ENCODE measurements at places on chromosomes 5 and 9.
A peak's percentile ranks its signal among the peaks of the same experiment; 100 is the strongest.

DNA sequence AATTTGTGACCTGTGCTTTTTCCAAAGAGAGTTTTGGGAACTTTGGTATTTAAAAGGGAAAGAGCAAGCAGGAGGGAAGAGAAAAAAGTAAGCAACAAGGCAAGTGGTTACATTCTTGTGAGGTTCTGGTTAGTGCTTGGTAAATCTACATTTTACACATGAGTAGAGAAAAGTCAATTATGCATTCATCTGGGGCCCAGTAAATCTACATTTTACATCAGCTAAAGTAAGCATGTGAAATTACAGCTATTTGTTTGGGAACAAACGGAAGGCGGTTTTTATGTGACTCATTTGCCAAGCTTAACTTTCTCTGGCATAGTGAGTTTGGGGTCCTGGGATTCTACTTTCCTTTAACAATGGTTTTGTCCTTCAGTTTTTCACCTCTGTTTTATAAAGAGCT lies 102.2 kb downstream of the SNX18 start:
- DNase-seq: no peak

DNA sequence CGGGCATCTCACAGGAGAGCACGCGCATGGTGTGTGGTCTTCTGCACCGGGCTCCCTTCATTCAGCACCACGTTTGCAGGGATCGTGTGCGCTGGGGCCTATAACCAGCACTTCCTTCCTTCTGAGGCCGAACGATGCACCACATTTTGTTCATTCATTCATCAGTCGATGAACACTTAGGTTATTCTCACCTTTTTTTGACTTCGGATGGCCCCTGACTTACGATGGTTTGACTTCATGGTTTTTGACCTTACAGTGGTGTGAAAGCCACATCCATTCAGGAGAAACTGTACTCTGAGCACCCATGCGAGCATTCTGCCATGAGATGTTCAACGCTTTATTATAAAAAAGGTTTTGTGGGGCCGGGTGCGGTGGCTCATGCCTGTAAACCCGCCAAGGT lies 27.5 kb downstream of the TSPAN17 start:
- DNase-seq: no peak

GRCh38 chr5:124661317-124662141 lies 84.9 kb downstream of the ZNF608 start:
- DNase-seq: no peak

DNA sequence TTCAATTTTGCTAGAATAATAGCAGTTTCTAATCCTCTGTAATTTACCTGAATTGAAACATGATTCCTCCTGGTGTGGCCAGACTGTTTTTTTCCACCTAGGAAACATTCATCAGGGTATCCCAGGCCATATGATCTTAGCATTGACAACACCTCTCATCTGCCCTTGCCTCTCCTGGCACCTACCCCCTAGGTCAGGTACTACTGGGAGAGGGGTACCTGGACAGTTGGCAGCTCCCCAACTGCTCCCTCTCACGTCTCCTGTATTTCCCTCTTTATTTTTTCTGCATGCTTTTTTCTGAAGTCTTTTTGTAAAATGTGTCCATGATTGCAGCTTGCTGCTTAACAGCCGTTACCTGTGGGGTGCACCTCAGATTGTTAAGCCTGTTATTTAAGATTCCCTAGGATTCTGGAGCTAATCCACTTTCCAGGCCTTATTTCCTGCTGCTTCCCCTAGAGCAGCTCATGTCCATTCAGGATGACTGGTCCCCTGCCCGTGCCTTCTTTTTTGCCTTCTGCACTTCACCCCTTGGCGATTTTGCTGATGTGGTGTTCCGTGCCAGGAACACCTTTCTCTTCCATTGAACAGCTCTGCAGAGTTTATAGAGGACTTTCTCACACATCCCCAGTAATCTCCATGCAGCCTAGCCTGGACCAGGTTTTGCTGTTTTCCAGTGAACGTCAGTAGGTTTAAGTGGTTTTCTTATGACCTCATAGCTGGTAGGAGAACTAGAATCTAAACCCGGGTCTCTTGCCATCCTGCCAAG lies 33.6 kb downstream of the SNX30 start:
- DNase-seq: no peak

GRCh38 chr9:121133104-121133816 lies 58.5 kb downstream of the CNTRL start:
- DNase-seq: no peak

DNA sequence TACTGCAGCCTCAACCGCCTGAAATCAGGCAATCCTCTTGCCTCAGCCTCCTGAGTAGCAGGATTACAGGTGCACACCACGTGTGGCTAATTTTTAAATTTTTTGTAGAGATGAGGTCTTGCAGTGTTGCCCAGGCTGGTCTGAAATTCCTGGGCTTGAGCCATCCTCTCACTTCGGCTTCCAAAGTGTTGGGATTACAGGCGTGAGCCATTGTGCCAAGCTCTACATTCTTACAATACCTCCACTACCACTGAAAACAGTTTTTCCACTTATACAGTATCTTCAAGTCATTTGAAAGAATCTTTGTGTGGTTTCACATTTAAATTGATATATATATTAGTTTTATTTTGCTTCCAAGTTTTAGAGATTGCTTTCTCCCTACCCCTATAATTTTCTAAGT lies 42.6 kb downstream of the LARP1 start:
- no peak for DNase-seq

DNA sequence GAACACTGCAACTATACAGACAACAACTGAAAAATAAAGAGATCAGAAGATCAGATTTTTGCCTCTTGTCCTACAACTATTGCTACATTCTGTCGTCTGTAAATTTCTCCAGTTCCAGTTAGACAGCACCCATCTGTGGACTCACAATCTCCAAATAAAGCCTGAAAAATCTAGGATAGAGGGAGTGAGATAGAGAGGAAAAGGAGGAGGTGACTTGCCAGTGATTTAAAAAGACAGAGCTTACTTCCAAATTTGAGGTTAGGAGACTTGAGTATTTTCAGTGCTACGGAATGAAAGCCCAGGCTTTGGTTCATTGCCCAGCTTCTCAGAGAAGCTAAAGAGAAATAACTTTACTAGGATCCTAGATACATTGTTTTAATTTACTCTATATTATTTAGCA lies 63.6 kb downstream of the PTCD2 start:
- DNase-seq: no peak

DNA sequence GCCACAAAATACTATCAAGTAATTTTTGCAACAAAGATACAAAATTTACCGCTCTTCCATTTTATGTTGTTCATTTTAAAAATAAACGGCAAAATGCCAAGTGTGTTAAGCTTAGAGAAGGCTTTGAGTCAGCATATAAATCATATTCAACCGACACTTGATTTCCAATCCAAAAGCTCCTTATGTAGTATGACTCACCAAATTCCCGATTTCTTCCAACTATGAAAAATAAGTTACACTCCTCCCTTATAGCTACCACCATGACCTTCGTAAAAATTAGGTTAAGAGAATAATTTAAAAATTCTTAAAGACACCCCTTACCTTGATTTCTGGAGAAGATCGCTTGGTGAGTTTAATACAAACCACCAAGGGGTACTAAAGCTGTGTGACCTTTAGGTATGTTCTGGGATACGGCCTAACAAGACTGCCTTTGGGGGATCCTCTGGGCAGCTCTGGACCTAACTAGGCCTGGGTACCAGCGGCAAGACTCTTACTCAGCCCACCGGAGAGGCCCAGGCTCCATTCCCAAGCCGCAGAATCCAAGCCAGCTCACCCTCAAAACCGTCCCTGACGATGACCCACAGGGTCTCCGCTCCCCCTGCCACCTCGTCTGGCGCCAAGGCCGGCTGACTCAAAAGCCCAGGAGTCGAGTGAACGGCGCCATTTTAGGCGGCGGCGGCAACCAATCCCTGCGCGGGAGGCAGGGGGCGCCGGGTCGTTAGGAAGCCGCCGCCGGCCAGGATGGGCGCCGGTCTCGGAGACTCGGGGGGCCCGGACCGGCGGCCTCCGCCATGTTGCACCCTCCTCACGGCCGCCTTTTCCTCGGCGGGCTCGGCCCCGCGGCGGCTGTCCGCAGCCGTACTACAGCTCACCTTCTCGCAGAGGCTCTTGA lies 739 bp downstream of the PPP2CA start:
- DNase-seq: no peak

DNA sequence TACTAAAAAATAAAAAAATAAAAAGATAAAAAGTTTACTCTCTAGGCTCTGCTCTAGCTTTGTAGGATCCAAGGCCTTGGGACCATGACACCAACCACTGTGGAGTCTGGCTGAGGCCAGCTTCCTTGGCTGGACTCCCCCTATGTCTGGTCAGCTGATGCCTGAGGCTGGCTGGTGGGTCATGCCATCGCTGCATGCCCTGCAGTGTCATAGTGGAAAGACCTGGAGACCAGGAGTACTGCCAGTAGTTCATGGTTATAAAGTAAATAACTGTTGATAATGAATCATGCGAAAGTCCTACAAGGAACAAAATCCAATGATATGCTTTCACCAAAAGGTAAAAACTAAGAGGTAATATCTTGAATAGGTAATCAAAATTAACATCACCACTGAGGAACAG lies 43.2 kb downstream of the GARNL3 start:
- DNase-seq: no peak

DNA sequence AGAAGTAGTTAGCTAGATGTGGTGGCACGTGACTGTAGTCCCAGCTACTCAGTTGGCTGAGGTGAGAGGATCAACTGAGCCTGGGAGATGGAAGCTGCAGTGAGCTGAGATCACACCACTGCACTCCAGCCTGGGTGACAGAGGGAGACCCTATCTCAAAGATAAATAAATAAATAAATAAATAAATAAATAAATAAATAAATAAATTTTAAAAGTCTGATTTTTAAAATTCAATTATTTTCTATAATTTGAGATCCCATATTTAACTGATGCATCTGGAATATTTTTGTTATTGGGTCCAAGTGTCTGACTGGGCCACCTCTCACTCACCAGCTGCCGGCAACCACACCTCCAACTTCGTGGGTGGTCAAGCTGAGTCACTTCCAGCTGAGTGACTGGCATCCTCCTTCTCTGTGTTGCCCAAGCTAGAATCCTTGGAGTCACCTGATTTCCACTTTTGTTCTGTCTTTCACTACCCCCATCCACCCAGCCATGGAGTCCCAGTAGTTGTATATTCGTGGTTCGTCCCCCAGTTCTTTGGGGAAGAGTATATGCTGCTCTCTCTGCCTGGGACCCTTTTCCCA lies 70.9 kb downstream of the EGFLAM start:
- DNase-seq: no peak

DNA sequence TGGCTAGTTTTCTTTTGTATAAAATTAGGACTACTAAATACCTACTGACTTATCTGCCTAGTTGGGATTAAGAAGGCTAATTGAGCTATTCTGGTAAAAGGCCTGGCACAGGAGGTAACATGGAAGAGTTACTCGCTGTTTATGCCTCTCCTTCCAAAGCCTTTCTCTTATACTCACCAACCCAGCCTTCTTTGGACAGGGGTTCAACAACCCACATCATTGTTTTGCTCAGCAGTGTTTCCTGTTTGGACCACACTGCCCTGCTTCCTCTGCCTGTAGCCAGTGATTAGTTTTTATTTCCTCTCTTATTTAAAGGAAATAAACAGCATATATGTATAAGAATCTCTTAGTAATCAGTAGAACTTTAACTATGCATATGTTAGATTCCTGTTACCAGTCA lies 85.1 kb upstream of the TLX3 start:
- DNase-seq: no peak

- no peak for DNase-seq
These were observed 175.3 kb downstream of the SLF1 start for GRCh38 chr5:94793816-94794198.

DNA sequence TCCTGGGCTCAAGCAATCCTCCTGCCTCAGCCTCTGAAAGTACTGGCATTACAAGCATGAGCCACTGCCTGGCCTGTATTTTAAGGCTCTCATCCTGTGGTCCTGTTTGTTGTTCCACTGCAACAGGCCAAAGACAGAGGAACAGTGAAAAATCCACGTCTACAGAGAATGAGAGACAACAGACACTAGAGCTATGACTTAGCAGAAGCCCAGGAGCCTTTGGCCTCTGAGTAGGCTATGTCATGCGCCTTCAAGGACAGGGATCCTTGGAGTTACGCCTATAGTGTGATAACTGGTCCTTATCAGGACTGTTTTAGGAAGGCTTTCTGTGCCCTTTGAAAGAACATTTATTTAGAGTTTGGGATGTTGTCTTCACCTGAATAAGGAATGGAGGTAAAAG lies 10.5 kb downstream of the POC5 start:
- no peak for DNase-seq

- no peak for DNase-seq
These were observed 947.3 kb upstream of the COX7C start for GRCh38 chr5:85670417-85670816.

DNA sequence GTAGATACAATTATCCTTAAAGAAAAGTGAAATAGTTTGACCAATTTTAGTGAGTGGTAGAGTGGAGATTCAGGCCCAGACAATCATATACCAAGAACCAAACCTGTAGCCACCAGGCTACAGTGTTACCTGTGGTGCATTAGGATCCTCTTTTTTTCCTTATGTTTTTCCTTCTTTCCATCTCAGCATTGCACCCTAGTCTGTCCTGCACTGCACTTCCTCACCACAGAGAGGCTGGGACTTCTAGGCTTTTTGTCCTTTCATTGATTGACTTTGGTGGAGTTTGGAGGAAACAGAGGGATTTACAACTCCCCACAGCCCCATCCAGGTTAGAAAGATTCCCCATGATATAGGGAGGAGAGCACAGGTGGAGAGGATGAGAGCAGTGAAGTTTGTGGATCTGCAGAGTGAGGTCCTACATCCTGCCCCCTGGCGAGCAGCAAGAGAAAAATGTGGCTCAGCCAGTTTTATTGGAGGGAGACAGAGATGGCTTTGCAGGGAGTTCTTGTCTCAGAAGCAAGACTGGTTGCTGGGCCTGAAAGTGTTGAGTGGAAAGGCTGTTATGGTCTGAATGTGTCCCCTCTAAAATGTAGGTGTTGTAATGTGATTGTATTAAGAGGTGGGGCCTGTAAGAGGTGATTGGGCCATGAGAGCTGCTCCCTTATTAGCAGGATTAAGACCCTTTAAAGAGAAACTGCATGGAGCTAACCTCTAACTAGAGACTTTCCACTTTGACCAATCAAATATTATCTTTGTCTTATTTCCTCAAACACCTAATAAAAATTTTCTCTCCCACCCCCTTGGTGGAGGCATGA lies 36.2 kb downstream of the KIF4B start:
- no peak for DNase-seq

- peak; percentile 86 for DNase-seq
These were observed 11.3 kb upstream of the LOX start for GRCh38 chr5:122089096-122090013.

DNA sequence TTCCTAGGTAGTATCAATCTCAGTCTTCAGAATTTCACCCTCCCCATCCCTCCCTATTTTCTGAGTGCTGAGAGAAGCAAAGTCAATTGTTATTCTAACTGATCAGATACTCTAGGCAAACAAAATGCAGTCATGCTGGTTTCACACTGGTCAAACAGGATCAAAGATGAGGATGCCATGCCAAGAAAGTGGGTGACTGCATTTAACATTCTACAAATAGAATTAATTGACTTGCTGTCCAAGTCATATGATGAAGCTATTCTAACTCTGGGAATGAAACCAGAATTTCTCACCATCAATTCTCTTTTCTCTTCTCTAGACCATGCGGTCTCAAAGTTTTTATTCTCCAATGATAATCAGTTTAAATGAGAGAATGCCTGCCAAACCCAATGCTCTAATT lies 112.5 kb downstream of the CTNND2 start:
- no peak for DNase-seq

- DNase-seq: no peak
These were observed 2.2 kb upstream of the SLC38A9 start for GRCh38 chr5:55714339-55714738.
